Activated CD4-positive, alpha-beta T cell treated with anti-CD3 and anti-CD28 coated beads, Interleukin-2, Interleukin-4, amounts not matched to agents 100 ng/mL and 50 ng/mL, durations not matched to agents 16 hours and 8 hours (primary cell): ENCODE measurements at places on chromosomes 12 and 14.

- DNase-seq, result peak; percentile 9
These were observed 51.4 kb downstream of the ERH start for GRCh38 chr14:69346710-69347109.

DNA sequence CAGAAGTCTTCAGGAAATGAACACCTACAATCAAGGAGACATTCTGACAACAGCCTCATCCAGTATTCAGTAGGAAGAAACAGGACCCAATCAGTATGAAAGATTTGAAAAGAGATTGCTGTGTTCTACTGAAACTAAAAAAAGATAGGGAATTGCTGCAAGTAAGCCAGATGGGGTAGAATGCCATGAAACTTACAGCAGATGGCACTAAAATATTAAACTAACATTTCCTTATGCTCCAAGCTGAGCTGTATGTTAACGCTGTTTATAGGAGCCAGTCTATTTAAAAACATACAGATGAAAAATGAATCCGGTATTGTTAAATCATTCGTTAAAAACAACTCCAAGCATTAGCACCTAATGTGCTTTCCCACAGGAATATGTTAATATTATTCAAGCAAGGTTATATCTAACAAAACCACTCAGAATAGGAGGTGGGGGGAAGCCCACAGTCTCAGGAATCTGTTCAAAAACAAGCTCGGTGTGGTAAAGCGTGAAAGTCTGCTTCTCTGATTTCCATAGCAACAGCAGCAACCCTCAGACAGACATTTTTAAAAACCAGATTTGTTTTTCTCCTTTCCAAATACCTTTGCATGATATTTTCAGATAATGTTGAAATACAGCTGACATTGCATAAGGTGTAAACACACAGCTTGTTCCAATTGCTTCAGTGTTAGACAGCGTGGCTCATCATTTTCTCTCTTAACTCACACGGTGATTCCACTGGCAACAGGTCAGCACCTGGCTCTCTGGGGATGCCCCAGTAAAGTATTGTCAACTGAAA lies 131.4 kb upstream of the CCDC175 start:
- DNase-seq, result no peak

DNA sequence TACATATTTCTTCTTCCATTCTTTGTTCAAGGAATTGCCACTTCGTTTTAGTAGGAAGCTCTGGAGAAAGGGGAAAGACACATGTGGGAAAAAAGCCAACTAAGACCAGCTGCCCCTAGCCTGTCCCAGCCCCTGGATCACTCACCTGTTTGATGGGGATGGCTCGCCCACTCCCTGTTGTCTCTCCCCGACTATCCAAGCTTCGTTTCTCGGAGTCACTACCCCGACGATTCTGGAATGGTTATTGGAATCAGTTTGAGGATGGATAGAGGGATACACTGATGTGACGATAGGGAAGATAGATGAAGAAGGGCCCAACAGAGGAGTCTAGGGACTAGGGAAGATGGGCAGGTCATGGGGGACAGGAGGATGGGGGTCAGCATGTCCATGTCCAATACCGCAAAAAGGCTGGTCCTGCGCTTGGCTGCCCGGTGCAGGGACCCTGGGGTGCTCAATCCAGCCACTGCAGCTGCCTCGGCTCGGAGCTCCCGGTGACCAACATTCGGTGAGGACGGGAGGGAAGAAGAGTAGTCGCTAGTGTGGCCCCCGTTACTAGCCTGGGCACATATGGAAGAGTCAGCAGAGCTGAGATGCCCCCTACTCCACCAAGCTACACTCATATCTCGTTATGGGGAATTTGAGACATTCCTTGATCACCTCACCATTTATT lies 7.0 kb downstream of the AGAP2 start:
- DNase-seq, result no peak

DNA sequence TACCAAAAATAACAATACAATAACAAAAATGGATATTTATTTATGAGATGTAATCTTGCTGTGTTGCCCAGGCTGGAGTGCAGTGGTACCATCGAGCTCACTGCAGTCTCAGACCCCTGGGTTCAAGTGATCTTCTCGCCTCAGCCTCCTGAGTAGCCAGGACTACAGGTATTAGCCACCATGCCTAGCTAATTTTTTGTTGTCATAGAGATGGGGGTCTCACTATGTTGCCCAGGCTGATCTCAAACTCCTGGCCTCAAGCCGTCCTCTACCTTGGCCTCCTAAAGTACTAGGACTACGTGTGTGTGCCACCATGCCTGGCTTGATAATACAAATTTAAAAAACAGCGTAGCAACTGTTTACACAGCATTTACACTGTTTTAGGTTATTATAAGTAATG lies 23.1 kb downstream of the ARHGAP5 start:
- no peak for DNase-seq

DNA sequence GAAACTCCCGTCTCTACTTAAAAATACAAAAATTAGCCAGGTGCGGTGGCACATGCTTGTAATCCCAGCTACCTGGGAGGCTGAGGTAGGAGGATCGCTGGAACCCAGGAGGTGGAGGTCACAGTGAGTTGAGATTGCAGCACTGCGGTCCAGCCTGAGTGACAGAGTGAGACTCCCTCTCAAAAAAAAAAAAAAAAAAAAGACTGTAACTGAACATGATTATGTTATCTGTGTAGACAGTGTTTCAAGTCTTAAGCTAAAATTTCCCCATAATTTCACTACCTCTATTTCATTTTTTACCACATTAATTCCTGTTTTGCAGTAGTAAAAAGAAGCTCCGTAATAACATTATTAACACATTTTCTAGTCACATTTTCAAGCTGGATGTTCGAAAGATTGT lies 5.4 kb downstream of the PLBD1 start:
- DNase-seq, result no peak

DNA sequence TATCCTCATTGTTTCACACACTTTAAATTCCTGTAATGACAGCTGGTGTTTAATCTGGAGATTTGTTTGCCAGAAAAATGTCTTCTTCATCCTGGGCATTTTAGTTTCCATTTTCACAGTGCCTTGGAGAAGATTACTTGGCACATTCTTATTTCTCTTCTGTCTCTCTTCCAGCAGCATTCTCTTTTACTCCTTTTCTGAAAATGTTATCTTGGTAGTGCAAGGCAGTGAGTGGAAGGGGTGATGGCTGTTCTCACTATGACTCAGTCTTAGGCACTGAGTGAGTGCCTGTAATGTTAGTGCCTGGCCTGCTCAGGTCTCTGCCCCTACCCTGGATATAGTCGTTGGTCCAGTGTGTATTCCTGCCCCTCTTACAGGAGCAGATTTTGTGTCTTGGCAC lies 13.1 kb downstream of the CLECL1 start:
- peak; percentile 55 for DNase-seq

DNA sequence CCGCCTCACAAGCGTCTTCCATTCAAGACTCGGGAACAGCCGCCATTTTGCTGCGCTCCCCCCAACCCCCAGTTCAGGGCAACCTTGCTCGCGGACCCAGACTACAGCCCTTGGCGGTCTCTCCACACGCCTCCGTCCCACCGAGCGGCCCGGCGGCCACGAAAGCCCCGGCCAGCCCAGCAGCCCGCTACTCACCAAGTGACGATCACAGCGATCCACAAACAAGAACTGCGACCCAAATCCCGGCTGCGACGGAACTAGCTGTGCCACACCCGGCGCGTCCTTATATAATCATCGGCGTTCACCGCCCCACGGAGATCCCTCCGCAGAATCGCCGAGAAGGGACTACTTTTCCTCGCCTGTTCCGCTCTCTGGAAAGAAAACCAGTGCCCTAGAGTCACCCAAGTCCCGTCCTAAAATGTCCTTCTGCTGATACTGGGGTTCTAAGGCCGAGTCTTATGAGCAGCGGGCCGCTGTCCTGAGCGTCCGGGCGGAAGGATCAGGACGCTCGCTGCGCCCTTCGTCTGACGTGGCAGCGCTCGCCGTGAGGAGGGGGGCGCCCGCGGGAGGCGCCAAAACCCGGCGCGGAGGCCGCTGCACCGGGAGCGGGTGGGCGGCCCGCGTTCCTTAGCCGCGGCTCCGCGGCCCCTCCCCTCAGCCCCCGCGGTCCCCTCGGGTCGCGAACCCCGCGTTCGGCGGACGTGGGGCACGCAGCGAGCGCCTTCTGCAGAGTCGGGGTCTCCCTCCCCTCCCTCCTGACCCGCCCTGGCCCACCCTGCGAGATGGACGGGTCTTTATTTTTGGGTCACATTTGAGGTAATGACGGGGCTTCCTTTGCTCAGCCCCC lies at the start of gene UBC:
Gene UBC, minus strand, starts transcription at position 259 of the 847 bp plus-strand sequence. CDS start 879 bp downstream, outside the sequence.
- DNase-seq, result peak; percentile 90

GRCh38 chr12:104529130-104529874 lies 72.6 kb downstream of the CHST11 start:
- DNase-seq, result no peak

- DNase-seq, result no peak
These were observed 49.2 kb upstream of the PPP1R12A start for GRCh38 chr12:79983986-79984620.

- no peak for DNase-seq
These were observed 69.4 kb upstream of the NUDT4 start for GRCh38 chr12:93308281-93308680.

DNA sequence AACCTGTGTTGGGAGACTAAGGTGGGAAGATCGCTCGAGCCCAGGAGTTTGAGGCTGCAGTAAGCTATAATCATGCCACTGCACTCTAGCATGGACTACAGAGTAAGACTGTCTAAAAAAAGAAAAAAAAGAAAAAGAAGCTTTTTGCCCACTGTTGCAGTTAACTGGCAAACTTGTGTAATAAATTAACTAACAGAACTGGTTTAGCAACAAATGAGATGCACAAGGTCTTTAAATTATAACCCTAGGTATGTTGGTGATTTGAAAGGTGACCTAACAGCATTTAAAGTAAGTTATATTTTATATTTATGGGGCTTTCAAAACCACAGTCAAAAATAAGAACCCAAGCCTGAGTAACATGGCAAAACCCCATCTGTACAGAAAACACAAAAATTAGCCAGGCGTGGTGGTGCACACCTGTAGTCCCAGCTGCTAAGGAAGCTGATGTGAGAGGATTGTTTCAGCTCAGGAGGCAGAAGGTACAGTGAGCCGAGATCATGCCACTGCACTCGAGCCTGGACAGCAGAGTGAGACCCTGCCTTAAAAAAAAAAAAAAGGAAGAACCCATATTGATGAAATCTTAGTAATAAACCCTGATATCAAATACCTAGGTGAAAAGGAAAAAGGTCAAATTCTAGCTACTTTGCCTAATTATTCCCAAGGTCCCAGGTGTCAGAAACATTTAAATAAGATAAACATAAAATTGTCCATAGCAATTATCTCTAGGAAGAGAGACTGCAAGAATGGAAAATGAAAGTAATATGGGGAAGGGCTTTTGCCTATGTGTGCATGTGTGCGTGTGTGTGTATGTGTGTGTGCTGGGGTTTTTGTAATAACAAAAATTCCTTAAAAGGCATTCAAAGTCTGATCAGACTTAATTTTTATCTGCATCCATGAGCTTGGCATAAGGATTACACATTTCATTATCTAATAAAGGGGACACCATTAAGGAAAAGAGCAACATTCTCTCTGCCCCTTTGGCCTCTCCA lies 15.4 kb downstream of the SYNE2 start:
- no peak for DNase-seq

- no peak for DNase-seq
These were observed 19.8 kb upstream of the CHFR start for GRCh38 chr12:132907216-132907615.

DNA sequence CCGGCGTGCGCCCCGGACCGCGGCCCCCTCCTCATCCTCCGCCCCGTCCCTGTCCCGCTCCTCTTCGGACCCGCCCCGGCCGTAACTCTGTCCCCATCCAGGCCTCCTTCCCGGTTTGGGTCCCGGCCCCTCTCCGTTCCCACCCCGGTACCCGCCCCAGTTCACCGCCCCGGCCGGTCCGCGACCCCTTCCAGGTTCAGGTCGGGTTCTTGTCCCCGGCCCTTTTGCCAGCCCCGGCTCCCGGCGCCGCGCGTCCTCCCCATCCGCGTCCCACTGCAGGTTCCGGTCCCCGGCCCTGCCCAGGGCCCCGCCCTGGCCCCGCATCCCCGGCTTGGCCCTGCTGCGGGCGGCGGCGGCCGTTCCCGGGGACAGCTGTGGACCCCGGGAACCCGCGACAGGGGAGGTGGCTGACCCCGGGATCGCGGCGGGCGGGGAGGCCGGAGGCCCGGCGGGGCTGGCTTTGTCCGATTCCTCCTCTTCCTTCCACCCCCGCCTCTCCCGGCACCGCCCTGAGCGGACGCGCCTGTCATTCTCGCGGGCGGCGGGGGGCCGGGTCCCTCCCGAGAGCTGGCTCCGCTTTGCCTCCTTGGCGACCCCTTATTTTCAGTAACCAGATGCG lies 601 bp downstream of the KLC1 start:
- DNase-seq, result peak; percentile 41

GRCh38 chr12:57296291-57296690 lies 45.3 kb upstream of the STAC3 start:
- DNase-seq, result no peak

GRCh38 chr14:94517248-94517640 lies 8.0 kb upstream of the SERPINA12 start:
- DNase-seq, result no peak

GRCh38 chr12:34253674-34254073 lies 231.4 kb downstream of the ALG10 start:
- no peak for DNase-seq

DNA sequence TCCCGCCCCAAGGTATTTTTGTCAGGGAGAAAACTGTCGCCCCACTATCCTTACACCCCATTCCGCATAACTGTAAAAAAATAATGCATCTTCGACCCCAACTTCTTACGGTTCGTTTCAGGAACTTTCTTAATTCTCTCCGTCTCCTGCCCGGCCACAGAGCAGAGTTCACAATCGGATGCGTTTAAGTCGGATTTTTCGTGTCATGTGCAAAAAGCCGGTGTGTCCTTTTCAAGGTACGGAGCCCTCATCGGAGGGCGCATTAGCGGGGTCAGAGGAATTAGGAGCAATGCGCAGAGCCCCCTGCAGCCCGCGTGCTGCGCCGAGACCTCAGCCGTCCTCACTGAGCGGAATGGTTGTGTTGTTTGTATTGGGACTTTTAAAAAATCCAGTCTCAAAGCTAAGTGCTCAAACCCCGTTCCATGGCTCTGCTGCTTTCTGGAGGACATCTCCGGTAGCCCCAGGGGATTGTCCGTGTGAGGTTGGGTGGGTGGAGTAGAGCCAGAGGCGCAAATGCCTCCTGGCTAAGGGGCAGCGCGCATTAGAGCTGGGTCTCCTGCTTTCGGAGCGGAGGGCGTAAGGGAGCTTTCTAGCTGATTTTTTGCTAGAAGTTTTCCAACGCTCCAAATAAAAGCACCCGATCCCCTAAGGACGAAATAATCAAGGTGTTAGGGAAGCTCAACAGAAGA lies 3.9 kb upstream of the GSC start:
- no peak for DNase-seq

DNA sequence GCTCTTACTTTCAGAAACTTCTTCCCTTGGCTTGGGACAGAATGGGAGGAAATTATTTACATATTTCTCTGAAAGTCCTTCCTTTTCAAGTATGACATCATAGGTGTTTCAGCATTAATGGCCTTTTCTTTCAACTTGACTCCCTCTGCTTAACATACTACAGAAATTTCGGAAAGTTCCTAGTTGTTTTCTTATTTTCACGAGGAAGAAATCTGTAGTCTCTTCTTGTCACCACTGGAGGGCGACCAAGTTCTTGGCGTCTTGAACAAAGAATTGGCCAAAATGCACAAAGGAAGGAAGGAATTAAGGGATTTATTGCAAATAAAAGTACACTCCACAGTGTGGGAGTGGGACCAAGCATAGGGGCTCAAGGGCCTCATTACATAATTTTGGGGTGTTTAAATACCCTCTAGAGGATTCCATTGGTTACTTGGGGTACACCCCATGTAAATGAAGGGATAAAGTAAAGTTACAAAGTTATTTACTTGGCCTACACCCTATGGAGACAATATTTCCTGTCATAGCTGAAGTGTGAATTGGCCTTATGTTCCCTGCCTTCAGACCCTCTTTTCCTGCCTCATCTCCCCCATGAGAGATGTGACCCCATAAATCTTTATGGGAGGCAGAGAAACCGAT lies 70.4 kb downstream of the RPL10L start:
- peak; percentile 15 for DNase-seq
